ENCODE measurements at places on chromosomes 11 and 22. TPM values are rescaled to one million over a fixed set of nuclear protein-coding genes. Genes with fewer than 3 reads are reported as not detected.

GRCh38 chr11:42913731-42914130 lies 398.1 kb upstream of the API5 start:
- H3K27me3 ChIP-seq = no peaks in the 10 kb centered on the region
- H3K27ac ChIP-seq = no peak overlapping the region
- no peaks in the 10 kb centered on the region for H3K4me1 ChIP-seq
- DNase-seq = no peak
- no peak overlapping the region for H3K4me3 ChIP-seq

DNA sequence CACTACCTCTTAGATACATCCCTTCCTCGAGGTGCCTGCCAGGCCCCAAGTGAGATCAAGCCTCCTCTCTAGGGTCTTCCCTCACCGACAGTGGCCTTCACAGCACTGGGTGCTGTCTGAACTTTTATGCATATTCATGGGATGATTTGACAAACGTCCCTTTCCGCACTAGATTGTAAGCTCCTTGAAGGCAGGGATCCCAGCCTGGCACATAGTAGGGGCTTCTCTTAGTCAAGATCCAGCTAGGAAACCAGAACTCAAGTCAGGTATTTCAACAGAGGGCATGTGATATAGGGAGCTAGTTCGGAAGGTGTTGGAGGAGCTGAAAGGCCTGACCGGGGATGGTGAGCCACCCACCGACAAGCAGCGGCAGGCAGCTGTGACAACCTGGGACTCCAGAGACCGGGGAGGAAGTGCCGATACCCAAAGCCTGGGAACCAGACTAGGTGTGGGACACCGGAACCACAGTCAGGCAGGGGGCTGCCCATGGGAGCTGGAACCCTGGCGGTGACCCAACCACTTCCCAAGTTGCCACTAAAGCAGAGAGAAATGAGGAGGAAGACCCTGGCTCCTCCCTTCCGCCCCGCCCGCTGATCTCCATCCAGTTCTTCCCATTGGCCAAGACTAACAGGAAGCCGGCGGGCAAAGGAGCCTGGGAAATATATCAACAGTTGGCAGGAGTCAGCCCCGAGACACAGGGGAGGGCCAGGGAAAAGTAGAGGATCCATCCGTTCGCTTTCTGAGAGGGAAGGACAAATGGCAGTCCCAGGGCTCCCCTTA lies 39.8 kb upstream of the CD82 start:
- DNase-seq = no peak
- no peak overlapping the region for H3K4me3 ChIP-seq
- H3K36me3 ChIP-seq = no peaks in the 10 kb centered on the region
- no peaks in the 10 kb centered on the region for H3K27me3 ChIP-seq
- H3K27ac ChIP-seq = no peak overlapping the region

DNA sequence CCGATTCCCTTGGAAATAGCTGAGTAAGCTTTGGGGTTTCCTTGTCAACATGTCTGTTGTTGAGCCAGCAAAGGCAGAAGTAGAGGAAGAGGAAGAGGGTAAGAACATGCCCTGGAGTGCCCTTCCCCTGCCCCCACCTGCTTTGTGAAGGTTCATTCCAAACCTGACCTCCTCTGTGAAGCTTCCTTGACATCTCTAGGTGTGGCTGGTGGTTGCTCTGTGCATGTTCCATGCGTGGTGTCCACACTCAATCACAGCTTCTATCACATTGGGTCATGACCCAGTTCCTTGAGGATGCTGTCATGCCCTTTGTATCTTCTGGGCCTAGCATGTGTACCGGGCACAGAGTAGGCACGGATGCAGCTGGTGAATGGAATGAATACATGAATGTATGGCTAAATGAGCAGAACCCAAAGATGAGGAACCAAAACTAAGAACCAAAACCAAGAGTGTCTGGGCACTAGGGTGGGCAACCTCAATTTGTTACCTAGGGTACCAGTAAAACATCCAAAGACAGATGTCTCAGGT lies 23.7 kb upstream of the FXYD6 start:
- no peak for DNase-seq
- H3K4me1 ChIP-seq = peaks cover 3% of the 10 kb centered on the region
- H3K27ac ChIP-seq = no peak overlapping the region
- H3K27me3 ChIP-seq = no peaks in the 10 kb centered on the region
- no peak overlapping the region for H3K4me3 ChIP-seq

GRCh38 chr22:30649430-30650007 lies 13.9 kb downstream of the SLC35E4 start:
- H3K4me3 ChIP-seq = no peak overlapping the region
- peaks cover 14% of the 10 kb centered on the region for H3K4me1 ChIP-seq
- no peaks in the 10 kb centered on the region for H3K36me3 ChIP-seq
- DNase-seq = peak; percentile 72
- no peaks in the 10 kb centered on the region for H3K27me3 ChIP-seq

DNA sequence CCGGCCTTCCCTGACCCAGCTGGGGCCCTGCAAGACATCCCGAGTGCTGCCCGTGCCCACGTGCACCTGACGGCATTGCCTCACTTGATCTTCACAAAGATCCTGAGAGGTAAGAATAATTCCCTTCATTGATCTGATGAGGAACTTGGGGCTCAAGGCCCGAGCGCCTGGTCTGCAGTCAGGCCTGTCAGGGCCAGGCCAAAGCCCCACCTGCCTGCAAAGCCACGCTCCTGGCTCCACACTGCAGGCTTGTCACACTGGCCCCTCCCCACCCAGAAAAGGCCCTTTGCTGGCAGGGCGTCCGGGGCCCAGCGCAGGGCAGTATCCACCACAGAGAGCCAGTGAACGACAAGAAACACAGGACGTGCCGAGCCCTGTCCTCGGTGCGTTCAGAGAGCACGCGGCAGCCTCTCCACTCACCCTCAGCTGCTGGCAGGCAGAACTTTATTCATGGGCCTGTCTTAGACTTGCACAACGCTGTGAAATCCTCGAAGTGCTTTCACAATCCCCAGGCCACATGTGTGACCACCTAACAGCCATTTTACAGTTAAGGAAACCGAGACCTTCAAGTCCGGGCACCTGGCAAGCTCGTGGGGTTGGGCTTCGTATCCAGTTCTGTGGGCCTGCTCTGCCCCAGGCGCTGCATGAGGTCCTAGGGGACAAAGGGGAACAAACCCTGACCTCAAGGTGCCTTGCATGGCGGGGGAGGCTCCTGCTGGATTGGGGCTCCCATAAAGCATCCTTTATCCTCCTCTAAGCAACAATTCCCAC lies 14.8 kb downstream of the KIAA0930 start:
- H3K27ac ChIP-seq = peak overlapping the region; percentile 88
- peaks cover 5% of the 10 kb centered on the region for H3K4me1 ChIP-seq
- no peaks in the 10 kb centered on the region for H3K27me3 ChIP-seq
- no peak overlapping the region for H3K4me3 ChIP-seq
- no peak for DNase-seq

- H3K4me1 ChIP-seq = no peaks in the 10 kb centered on the region
- H3K27me3 ChIP-seq = no peaks in the 10 kb centered on the region
- H3K27ac ChIP-seq = no peak overlapping the region
- no peak for DNase-seq
- no peaks in the 10 kb centered on the region for H3K36me3 ChIP-seq
- no peak overlapping the region for H3K4me3 ChIP-seq
Measured at GRCh38 chr11:70694371-70694770, 296.0 kb downstream of the CTTN start.

- H3K27ac ChIP-seq = no peak overlapping the region
- H3K27me3 ChIP-seq = no peaks in the 10 kb centered on the region
- no peak overlapping the region for H3K4me3 ChIP-seq
Measured at GRCh38 chr11:107830915-107831540, 27.6 kb downstream of the SLC35F2 start.

DNA sequence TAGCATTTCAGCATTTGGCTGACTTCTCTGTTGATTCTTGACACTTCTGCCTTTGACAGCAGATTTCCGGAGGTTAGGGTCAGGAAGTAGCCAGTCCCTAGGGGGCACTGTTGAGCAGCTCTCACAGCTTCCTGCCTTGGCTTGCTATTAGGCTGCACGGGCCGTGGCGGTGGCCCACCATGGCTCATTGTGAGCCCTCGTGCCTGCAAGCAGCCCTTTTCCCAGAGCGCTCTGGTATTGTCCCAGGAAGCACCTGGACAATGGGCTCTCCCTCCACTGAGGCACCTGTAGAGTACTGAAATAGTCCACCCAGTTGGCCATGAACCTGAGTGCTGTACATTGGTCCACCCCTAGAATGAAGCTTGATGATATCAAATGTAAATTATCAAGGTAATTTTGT lies 100.2 kb upstream of the GAL start:
- no peaks in the 10 kb centered on the region for H3K27me3 ChIP-seq
- DNase-seq = no peak
- no peak overlapping the region for H3K4me3 ChIP-seq

GRCh38 chr11:27075192-27075591 lies 34.6 kb downstream of the BBOX1 start:
- H3K4me1 ChIP-seq = no peaks in the 10 kb centered on the region
- no peak overlapping the region for H3K27ac ChIP-seq
- no peaks in the 10 kb centered on the region for H3K36me3 ChIP-seq

GRCh38 chr11:46338988-46339666 lies 8.1 kb upstream of the DGKZ start:
- DNase-seq = no peak
- H3K36me3 ChIP-seq = no peaks in the 10 kb centered on the region

DNA sequence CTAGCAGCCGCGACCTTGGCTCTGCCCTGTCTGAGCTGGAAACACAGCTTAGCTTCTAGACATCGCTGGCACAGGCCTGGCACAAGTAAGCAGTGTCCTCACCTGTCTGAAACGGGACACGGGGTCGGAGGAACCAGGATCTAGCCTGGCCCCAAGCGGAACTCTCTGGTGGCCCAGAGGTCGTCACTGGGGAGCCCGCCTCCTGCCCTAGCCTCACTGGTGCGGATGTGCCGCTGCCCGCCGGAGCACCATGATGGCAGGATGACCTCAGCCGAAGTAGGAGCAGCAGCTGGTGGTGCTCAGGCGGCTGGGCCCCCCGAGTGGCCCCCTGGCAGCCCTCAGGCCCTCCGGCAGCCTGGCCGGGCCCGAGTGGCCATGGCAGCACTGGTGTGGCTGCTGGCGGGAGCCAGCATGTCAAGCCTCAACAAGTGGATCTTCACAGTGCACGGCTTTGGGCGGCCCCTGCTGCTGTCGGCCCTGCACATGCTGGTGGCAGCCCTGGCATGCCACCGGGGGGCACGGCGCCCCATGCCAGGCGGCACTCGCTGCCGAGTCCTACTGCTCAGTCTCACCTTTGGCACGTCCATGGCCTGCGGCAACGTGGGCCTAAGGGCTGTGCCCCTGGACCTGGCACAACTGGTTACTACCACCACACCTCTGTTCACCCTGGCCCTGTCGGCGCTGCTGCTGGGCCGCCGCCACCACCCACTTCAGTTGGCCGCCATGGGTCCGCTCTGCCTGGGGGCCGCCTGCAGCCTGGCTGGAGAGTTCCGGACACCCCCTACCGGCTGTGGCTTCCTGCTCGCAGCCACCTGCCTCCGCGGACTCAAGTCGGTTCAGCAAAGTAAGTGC lies 871 bp downstream of the SLC35E4 start:
- H3K27ac ChIP-seq = no peak overlapping the region
- no peaks in the 10 kb centered on the region for H3K36me3 ChIP-seq
- H3K4me1 ChIP-seq = peaks cover 25% of the 10 kb centered on the region

GRCh38 chr11:118128721-118129470 lies 23.7 kb downstream of the SCN4B start:
- H3K4me3 ChIP-seq = no peak overlapping the region
- no peaks in the 10 kb centered on the region for H3K36me3 ChIP-seq
- H3K27ac ChIP-seq = no peak overlapping the region

DNA sequence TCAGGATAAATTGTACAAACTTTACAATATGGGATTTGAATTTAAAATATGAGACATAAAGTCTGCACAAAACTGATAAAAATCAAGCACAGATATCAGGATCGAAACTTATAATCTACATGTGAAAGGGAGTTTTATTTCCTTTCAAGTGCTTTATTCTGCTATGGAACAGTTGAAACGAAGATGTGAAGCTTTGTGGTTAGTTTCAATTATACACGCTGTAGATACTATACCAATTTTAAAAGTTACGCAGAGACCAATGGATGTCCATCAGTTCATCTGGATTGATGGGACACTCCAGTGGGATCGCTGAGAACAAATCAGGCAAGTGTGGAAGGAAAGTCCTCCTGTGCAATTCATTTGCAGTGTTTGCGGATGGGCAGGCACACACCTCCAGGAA lies 34.5 kb upstream of the CAT start:
- H3K36me3 ChIP-seq = no peaks in the 10 kb centered on the region
- H3K27ac ChIP-seq = no peak overlapping the region
- H3K27me3 ChIP-seq = no peaks in the 10 kb centered on the region
- no peak for DNase-seq
- H3K4me3 ChIP-seq = no peak overlapping the region
- H3K4me1 ChIP-seq = no peaks in the 10 kb centered on the region

- no peaks in the 10 kb centered on the region for H3K27me3 ChIP-seq
- no peak overlapping the region for H3K4me3 ChIP-seq
- peaks cover 39% of the 10 kb centered on the region for H3K36me3 ChIP-seq
- H3K27ac ChIP-seq = no peak overlapping the region
Measured at GRCh38 chr11:63595296-63595695, 18.9 kb downstream of the PLAAT3 start.

DNA sequence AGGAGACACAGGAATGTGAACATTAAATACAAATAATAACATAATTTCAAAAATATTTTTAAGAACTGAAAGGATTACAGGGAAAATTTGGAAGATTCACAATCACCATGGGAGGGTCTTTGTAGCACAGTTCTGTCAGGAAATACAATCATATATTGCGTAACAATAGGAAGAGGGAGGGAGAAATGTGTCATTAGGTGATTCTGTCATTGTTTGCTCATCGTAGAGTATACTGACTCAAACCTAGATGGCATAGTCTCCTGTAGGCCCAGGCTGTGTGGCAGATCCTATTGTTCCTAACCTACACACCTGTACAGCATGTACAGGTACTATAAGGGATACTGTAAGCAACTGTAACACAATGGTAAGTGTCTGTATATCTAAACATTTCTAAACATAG lies 330.4 kb downstream of the BRD1 start:
- no peaks in the 10 kb centered on the region for H3K27me3 ChIP-seq
- no peak overlapping the region for H3K4me3 ChIP-seq
- H3K27ac ChIP-seq = no peak overlapping the region
- H3K36me3 ChIP-seq = no peaks in the 10 kb centered on the region
- H3K4me1 ChIP-seq = no peaks in the 10 kb centered on the region

GRCh38 chr11:10019906-10020682 lies 273.9 kb downstream of the SBF2 start:
- peak; percentile 32 for DNase-seq
- no peak overlapping the region for H3K4me3 ChIP-seq
- no peaks in the 10 kb centered on the region for H3K27me3 ChIP-seq
- no peak overlapping the region for H3K27ac ChIP-seq

Gene BRSK2
- 0.39 TPM for polyA plus RNA-seq

Gene LRRC10B
- 1.7 TPM for polyA plus RNA-seq

Gene DDB1
- 188 TPM for polyA plus RNA-seq

Gene THRSP
- 0.34 TPM for polyA plus RNA-seq

Gene PGA5
- 0.40 TPM for polyA plus RNA-seq

Gene OR5T1
- not detected for polyA plus RNA-seq

Gene MUC6
- 0.34 TPM for polyA plus RNA-seq

Gene MPPED2
- polyA plus RNA-seq = 4.7 TPM

Gene HBG2
- polyA plus RNA-seq = 2,555 TPM

Gene ACR
- polyA plus RNA-seq = 0.27 TPM

Gene OR4D6
- not detected for polyA plus RNA-seq

All from left lung (tissue), 14 donors.